ENCODE measurements at places on chromosomes 16 and 17. TPM values are rescaled to one million over a fixed set of nuclear protein-coding genes. Genes with fewer than 3 reads are reported as not detected.

EPN3 gene
- 30.8 TPM for total RNA-seq

HIGD1B gene
- not detected for total RNA-seq

CRHR1 gene
- total RNA-seq: not detected

SLC13A2 gene
- total RNA-seq: not detected

KRT24 gene
- 1.5 TPM for total RNA-seq

PPP1R1B gene
- total RNA-seq: 1.3 TPM

PIGQ gene
- total RNA-seq: 25.6 TPM

FOXL1 gene
- 2.9 TPM for total RNA-seq

NUFIP2 gene
- total RNA-seq: 16.4 TPM

SMPD3 gene
- total RNA-seq: not detected

Data from airway epithelial cell (primary cell).